ENCODE measurements at places on chromosomes 2 and 18. TPM values are rescaled to one million over a fixed set of nuclear protein-coding genes. Genes with fewer than 3 reads are reported as not detected.

Gene RND3
- 2.9 TPM for total RNA-seq

DNA sequence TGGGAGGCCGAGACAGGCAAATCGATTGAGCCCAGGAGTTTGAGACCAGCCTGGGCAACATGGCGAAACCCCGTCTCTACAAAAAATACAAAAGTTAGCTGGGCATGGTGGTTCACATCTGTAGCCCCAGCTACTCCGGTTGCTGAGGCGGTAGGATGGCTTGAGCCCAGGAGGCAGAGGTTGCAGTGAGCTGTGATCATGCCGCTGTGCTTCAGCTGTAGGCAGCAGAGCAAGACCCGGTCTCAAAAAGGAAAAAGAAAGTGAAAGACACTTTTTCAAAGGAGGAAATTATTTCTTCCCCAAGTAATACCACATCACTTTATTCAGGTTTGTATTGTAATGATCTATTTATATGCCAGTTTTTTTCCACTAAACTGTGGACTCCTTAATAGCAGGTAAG lies 35.7 kb upstream of the TAF4B start:
- DNase-seq = no peak

DNA sequence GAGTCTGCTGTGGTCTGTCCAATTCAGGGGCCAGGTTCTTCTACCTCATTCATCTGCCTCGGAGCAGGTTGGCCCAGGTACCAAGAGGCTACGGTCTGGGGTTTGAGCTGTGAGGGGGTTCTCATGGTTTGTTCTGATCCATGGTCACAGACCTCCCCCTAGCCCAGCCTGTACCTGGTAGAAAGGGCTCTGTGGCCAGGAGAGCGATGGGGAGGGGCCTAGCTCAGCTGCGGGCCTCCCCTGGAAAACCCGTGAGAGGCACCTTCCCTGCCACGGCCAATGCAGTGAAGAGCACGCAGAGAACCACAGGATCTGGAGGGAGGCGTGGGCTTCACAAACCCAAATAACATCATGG lies 19.6 kb upstream of the ALLC start:
- DNase-seq = no peak

DNA sequence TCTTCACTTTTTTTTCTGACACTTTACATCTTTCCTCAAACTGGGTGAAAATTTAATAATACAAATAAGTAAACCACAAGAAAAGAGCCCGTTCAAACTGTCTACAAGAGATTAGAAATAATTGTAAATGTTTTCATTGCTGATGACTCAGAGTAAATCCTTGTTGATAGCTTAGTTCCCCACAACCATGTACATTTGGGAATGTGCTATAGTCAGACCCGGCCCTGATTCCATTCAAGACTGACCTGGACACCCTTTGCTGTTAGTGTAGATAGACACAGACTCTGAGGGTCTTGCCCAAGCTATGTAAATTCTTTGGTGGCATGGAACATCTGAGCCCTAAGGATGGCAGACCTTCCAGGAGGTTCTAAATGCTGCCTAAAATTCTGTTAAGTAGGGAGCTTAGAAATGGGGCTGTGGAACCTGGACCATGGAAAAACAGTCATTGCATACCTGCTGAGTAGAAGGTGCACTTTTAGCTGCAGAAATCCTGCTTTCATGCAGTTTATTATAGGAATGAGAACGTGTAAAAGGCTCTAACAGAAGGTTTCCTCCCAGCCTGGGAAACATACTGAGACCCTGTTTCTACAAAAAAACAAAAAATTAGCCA lies 3.7 kb downstream of the MALT1 start:
- no peak for DNase-seq

Gene PDCD1
- total RNA-seq = not detected

DNA sequence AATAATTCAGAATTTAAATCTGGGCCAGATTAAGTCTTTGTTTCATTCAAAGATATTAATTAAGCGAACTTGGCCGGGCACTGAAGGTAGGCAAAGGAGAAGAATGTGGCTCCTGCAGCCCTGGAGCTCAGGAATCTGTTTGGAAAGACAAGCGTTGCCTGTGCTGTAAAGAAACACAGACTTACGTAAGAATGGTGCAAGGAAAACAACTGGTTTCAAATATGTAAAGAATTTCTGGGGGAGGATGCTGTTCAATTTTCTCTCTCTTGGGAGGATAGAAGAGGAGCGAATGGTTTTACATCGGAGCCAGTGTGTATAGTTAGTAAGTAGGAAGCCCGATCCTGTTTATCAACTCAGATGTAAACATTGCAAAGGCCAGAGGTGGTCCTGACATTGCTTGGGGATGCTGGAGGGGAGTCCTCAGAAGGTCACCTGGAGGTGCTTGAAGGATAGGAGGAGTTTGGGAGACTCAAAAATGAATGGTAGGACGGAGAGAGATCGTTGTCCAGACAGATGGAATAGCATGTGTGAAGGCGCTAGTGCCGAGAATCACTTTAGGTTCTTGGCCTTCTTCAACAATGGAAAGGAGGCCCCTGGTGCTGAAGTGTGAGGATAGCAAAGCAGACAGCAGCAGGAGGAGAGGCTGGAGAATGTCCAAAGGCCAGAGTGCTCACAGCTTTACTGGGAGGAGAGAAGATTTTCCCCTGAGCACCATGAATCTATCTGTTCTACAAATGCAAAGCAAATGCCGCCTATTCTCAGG lies 456.1 kb downstream of the LPIN1 start:
- DNase-seq = no peak

DNA sequence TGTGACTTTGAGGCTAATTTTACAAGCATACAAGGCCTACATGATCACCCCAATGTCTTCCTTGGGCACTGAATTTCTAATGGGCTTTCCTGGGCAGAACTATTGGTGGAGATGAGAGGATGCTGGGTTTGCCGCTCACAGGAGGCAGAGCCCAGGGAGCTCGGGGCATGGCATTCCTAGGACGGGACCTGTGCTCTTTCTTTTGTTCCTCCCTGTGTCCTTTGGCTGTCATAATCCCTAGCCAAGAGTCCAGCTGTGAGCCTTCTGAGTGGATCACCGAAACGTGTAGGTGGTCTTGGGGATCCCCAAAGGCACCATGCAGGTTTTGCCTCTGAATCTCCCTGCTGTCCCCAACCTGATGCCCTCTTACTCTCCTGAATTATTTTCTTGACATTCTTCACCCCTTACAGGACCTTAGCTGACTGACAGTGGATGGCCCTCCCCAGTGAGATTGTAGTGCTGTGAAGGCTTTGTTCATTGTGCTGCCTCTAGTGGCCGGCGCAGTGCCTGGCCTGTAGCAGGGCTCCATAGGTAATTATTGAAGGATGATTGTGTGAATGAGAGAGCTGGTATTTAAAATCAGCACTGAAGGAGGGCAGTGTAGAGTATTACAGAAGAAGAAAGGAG lies 221.9 kb downstream of the ZNF407 start:
- DNase-seq = peak; percentile 22

DNA sequence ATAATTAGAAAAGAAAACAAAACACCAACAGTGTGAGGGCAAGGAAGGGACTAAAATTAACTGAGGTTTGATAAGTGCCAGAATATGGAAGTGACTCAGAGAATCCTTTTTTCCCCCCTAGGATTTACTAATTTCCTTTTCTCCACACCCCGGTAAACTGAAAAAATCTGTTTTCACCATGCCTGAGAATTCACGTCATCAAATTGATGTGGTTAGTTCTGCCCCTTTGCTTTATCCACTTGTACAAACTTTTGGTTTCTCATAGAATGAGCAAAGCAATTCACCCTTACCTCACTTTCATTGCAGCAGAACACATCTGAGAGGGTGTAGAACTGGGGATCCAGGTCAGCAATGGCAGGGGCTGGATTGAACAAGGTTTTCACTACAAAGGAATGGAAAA lies 57.8 kb downstream of the RBKS start:
- DNase-seq = no peak

Gene SULT1C2
- 0.85 TPM for total RNA-seq

DNA sequence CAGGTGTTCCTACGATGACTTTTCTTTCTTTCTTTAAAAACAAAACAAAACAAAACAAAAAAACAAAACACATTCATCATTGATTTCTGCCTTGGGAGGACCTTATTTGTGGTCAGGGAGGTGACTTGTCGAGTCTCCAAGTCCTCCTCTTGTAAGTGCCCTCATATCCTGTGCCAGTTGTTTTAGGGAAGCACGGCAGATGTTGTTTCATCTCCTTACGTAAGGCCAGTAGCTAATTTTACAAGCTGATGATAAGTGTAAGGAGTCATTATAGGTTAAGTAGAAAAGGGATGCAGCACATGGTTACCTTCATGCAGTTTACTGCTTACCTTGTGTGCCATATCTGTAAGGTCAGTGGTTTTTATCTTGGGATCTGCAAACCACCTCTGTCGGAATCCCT lies 52.2 kb downstream of the MRPS9 start:
- no peak for DNase-seq

Gene DSG4
- total RNA-seq = not detected

- no peak for DNase-seq
Observed at GRCh38 chr18:31301201-31301655, 16.7 kb upstream of the DSG1 start.

Gene CDK15
- total RNA-seq = not detected

Gene CAVIN2
- total RNA-seq = 4.4 TPM

Gene VSNL1
- 19.6 TPM for total RNA-seq

GRCh38 chr2:176492583-176492982 lies 223.3 kb downstream of the MTX2 start:
- DNase-seq = no peak

GRCh38 chr2:63679252-63679855 lies 90.6 kb downstream of the MDH1 start:
- no peak for DNase-seq

- DNase-seq = no peak
Observed at GRCh38 chr2:211349031-211349430, 792.6 kb downstream of the CPS1 start.

GRCh38 chr2:64685430-64685829 lies 31.7 kb upstream of the SERTAD2 start:
- DNase-seq = no peak

- no peak for DNase-seq
Observed at GRCh38 chr2:229346816-229347540, 75.9 kb upstream of the PID1 start.

Gene CCL20
- not detected for total RNA-seq

DNA sequence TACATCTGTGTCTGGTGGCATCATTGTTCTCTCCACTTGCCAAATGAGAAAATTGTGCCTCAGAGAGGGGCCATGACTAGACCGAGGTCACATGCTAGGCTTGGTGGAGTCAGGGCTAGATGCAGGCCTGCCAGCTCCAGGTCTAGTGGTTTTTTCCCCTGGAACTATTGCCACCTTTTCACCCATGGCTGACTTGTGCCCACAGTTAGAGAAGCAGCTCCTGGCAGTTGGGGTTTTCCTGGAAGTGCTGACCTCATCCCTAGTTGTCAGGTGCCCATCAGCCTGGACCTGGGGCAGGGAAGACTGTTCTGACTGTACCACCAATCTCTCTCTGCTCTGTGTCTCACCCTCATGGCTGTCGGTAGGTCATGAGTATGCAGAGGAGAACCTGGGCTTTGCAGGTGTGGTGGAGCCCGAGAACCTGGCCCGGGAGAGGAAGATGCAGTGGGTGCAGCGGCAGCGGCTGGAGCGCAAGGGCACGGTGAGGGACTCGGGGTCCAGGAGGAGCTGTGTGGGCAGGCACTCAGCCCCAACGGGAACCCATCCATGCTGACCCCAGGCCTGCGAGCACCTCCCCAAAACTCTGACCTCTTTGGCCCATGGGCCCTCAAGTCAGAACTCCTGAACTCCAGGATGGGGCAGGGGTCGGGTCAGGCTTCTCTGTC lies 12.4 kb upstream of the CATIP start:
- DNase-seq = no peak

Gene SERPINB13
- total RNA-seq = not detected

- DNase-seq = no peak
Observed at GRCh38 chr2:31324016-31324633, 90.2 kb downstream of the EHD3 start.

Gene CAPN14
- 0.13 TPM for total RNA-seq

DNA sequence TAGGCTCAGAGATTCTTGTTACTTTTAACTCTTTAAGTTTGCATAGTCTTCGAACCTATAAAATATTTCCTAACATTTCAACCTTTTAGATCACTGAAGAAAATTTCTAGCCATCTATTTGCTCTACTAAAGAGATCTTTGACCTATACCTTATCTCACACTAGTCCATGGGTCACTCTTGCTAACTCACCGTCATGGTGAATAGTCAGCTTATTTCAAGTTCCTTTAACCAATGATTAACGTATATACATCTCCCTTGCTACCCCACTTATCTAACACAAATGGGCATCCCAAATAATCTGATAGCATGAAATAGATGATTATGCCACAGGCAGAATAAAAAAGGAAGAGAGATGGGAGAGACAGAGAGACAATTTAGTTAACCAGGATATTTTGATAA lies 303.1 kb downstream of the GPD2 start:
- no peak for DNase-seq

DNA sequence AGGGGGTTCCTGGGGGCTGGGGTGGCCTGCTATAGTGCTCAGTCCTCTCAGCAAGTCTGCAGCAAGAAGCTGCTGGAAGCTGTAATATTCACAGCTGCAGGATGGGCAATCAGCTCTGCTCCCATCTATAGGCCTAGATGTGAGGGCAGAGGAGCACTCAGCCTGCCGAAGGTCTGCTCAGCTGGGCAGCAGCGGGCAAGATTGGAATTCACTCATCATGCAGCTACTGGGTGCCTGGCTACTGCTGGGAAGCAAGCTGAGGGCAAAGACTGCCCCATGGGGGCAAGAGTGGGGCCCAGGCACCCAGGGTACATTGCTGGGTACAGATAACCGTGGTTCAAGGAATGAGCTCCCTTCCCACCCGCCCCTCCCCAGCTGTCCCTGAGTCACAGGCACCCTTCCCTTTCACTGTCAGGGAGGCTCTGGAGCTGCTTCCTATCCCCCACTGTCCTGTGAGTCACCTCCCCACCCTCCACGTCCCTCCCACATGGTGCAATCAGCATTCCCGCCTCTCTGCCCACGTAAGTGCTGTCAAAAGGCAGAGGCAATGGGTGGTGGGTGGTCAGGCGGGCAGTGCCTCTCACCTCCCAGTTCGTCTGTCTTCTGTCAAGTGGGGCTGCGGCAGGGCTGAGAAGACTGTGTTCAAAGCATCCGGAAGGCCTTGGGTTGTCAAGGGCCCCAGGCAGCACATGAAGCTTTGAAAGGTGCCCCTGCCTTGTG lies 169.2 kb downstream of the TRIM43 start:
- DNase-seq = no peak

- no peak for DNase-seq
Observed at GRCh38 chr2:3319745-3320566, 57.7 kb downstream of the EIPR1 start.

DNA sequence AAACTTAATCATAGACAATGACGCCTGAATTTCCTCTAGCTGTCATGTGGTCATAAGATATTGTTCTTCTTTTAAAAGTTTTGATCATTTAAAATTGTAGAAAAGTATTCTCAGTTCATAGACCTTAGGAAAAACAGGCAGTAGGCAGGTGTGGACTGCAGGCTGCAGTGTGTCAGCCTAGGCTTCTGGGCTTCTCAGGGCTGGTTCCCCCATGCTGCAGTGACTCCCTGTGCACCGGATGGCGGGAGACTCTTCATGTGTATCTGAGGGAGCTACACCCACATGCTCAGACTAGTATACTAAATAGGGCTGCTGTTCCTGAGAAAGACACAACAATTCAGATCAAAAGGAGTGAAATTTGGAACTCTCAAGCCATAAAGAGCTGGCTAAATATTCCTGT lies 72.4 kb downstream of the PXDN start:
- DNase-seq = no peak

Data from endothelial cell (in vitro differentiated cells).